NCI-H1930 (cell line): ENCODE measurements at places on chromosomes 6 and 20.

- DNase-seq, result no peak
Observed at GRCh38 chr6:159790956-159791598, 810 bp downstream of the MRPL18 start.

DNA sequence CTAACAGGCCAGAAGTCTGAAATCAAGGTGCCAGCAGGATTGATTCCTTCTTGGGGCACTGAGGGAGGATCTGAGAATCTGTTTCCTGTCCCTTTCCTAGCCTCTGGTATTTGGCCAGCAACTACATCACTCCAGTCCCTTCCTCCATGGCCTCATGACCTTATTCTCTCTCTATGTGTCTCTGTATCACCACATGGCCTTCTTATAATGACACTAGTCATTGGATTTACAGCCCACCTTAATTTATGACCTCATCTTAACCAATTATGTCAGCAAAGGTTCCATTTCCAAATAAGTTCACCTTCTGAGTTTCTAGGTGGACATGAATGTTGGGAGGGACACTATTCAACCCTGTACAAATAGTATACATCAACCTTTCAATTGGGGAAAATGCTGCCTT, 29.3 kb downstream of the SCML4 start:
- DNase-seq, result no peak

- no peak for DNase-seq
Observed at GRCh38 chr6:118745156-118745555, 93.8 kb upstream of the CEP85L start.

- DNase-seq, result no peak
Observed at GRCh38 chr6:116382587-116382986, 11.8 kb downstream of the DSE start.

DNA sequence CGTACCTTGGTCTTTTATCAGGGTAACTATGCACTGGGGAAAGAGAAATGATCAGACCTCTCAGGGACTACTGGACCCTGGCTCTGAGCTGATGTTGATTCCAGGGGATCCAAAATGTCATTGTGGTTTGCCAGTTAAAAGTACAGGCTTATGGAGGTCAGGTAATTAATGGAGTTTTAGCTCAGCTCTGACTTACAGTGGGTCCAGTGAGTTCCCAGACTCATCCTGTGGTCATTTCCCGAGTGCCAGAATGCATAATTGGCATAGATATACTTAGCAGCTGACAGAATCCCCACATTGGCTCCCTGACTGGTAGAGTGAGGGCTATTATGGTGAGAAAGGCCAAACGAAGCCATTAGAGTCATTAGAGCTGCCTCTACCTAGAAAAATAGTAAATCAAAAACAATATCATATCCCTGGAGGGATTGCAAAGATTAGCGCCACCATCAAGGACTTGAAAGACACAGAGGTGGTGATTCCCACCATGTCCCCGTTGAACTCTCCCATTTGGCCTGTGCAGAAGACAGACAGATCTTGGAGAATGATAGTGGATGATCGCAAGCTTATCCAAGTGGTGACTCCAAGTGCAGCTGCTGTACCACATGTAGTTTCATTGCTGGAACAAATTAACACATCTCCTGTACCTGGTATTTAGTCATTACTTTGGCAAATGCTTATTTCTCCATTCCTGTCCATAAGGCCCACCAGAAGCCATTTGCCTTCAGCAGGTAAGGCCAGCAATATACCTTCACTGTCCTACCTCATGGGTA, 152.4 kb downstream of the THBS2 start:
- DNase-seq, result no peak

GRCh38 chr6:111604259-111605099, 1.2 kb downstream of the TRAF3IP2 start:
- no peak for DNase-seq

- no peak for DNase-seq
Observed at GRCh38 chr20:492159-492558, 29.8 kb upstream of the TBC1D20 start.

DNA sequence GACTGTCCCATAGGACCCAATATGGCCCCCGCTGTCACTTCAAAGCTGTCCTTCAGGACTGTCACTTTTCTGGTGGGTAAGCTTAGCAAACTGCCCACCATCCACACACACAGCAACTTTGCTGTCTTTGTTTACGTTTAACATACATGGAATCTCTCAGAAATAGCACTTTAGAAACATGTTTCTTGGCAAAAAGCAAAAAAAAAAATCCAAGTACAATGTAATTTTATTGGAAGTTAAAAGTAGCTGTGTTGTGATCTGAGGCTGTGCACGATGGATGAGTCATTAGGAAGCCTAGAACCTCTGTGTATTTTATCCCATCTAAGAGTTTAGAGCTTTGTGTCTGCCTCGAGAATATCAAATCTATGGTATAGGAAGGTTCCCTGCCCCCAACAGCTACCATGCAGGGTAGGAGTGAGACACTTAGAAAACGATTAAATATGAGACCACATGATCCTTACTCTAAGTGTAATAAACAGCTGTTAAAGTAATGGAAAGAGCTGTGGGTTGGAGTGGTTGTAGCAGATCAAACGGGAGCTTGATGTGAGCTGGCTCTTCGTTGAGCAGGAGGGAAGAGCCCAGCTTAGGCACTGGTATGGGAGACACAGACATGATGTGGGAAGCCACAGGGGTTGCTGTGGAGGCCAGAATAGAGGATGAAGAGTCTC, 119.5 kb downstream of the PLEKHG1 start:
- DNase-seq, result no peak

GRCh38 chr6:170067923-170068360, 222.9 kb downstream of the DLL1 start:
- DNase-seq, result no peak

- DNase-seq, result no peak
Observed at GRCh38 chr6:26213334-26214075, 126.3 kb downstream of the HFE start.
